ENCODE measurements at places on chromosomes 4 and X. TPM values are rescaled to one million over a fixed set of nuclear protein-coding genes. Genes with fewer than 3 reads are reported as not detected.

GRCh38 chrX:20487227-20487626, 220.5 kb upstream of the RPS6KA3 start:
- no peak overlapping the region for H3K4me3 ChIP-seq
- DNase-seq, result no peak
- H3K36me3 ChIP-seq, result no peaks in the 10 kb centered on the region
- no peaks in the 10 kb centered on the region for H3K4me1 ChIP-seq
- no peaks in the 10 kb centered on the region for H3K27me3 ChIP-seq

DNA sequence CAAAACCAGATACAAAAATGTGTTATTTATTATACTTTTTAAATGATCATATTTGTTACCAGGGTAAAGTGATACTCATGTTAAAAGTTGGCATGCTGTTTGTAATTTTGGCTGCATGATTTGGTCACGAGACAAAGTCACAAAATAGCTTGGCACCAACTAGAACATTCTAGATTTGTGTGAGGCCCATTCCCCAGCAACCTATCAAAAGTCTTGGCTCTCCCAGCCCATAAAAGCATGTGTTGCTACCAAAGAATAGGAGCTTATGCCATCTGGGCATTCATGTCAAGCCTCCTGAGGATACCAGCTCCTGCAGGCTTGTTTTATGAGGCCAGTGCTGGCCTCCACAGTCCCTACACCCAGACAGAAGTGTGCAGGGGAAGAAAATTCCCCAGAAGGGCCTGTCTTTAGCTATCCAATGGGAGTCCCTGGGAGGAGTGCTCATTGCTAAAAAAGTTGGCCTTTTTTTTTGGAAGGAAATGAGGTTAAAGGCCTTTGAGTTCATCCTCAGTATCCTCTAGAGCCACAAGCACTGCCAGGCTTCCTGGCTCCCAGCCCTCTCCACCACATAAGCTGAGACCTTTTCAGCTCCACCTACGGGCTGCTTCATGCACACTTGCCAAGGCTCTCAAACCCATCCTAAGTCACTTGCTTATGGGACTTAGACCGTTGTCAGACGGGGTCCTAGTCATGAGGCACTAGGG, 211.9 kb upstream of the EOLA2 start:
- H3K27ac ChIP-seq, result no peak overlapping the region
- no peaks in the 10 kb centered on the region for H3K27me3 ChIP-seq
- H3K4me1 ChIP-seq, result no peaks in the 10 kb centered on the region

- H3K27ac ChIP-seq, result no peak overlapping the region
- no peaks in the 10 kb centered on the region for H3K4me1 ChIP-seq
- DNase-seq, result no peak
- no peaks in the 10 kb centered on the region for H3K27me3 ChIP-seq
- no peaks in the 10 kb centered on the region for H3K36me3 ChIP-seq
Observed at GRCh38 chr4:40186665-40187014, 10.2 kb upstream of the RHOH start.

DNA sequence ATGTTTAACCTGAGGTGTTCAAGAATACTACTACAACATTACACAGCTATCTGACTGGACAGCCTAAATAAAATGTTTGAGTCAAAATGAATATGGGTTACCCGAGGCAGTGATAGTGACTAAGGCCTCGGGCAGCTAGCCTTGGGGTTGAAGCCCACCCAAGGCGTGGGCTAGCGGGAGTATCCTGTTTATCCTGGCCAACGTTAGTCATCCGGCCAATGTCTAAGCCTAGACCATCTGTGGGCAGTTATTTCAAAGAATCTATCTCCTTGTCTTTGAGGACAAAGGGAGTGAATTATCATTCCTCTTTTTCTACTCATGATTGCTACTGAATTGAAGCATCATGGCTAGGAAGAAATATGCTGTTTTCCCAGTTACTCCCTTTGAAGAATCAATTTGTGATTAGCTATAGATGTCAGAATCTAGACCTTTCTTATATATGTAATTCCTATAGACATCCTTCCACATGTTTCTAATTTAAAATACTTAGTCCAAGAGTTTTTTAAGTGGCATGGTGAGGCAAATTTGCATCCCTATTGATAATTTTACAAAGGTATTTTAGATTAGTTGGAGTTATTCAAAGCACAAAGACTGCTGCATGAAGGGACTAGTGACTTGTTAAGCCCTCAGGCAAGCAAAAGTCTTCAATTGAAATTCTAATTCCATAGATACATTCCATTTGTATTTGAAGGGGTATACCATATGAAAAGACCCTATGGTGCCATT, 6.0 kb upstream of the PDGFC start:
- peaks cover 17% of the 10 kb centered on the region for H3K4me1 ChIP-seq
- DNase-seq, result no peak
- no peak overlapping the region for H3K4me3 ChIP-seq
- H3K36me3 ChIP-seq, result no peaks in the 10 kb centered on the region
- H3K27ac ChIP-seq, result no peak overlapping the region
- no peaks in the 10 kb centered on the region for H3K27me3 ChIP-seq

- no peaks in the 10 kb centered on the region for H3K27me3 ChIP-seq
- DNase-seq, result no peak
- no peaks in the 10 kb centered on the region for H3K36me3 ChIP-seq
Observed at GRCh38 chrX:80513625-80514024, 93.4 kb downstream of the TENT5D start.

DNA sequence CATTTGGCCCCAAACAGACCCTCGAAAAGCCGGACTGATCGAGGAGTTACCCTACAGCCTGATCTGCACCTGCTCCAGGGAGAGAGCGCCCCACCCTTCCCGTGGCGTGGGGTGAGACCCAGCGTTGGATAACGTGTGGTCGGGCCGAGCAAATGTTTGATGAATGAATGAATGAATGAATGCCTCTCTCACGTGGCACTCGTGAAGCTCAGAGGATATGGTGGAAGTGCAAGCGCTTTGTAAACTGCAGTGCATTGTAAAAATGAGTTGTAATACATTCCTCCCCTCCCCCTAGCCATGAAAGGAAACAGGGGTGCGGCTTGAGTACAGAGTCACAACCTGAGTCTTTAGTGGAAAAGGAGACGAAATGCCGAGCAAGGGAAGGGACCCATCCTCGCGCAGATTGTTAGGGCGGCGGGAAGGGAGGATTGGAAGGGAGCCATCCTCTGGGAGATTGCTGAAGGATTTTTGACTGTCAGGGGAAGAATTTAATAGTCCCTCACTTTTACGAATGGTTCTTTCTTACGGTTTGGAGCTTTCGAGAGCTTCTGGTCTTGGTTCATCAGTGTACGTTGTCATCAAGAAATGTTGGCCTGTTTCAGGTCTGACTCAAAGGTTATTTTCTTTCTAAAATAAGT, 772 bp upstream of the FBXW7 start:
- no peaks in the 10 kb centered on the region for H3K27me3 ChIP-seq
- peak overlapping the region; percentile 67 for H3K27ac ChIP-seq
- H3K36me3 ChIP-seq, result no peaks in the 10 kb centered on the region
- peaks cover 40% of the 10 kb centered on the region for H3K4me1 ChIP-seq
- peak overlapping the region; percentile 93 for H3K4me3 ChIP-seq
- DNase-seq, result no peak

DNA sequence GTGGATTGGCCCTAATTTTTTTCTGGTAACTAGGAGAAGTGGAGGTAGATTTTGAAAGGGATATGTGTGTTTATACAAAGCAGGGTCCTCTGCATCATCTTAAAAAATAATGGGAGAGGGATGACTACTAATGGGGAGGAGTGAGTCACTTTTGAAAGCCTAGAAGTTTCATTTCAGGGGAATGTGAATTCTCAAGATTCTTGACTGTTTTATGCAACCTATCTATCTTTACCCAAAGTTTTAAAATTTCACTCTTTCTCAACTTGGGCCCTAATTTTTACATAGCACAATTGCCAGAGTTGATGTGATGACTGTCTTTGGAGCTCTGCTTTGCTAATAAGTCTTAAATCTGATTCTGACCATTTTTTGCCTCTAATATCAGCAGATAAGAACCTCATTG, 445.2 kb downstream of the GRXCR1 start:
- no peaks in the 10 kb centered on the region for H3K27me3 ChIP-seq
- H3K36me3 ChIP-seq, result no peaks in the 10 kb centered on the region
- no peak overlapping the region for H3K4me3 ChIP-seq

GRCh38 chrX:22365460-22365859, 92.7 kb downstream of the CBLL2 start:
- no peaks in the 10 kb centered on the region for H3K27me3 ChIP-seq
- H3K36me3 ChIP-seq, result no peaks in the 10 kb centered on the region
- DNase-seq, result no peak
- H3K27ac ChIP-seq, result no peak overlapping the region

DNA sequence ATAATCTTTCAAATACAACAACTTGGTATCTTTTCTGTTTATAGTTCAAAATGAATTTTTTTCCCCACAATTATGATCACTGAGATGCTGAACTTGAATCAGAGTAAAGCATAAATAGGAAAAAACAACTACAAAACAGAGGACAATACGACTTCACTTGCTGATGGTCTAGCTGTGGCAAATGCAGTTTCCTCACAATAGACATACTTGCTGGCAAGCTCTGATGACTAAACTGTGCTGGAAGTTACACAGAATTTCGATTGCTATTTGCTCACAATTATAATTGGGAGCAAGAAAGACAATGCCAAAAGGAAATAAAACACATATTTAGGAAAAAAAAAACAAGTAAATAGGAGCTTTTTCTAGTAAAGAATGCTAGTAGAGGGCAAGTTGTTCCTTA, 14.7 kb downstream of the VEGFC start:
- H3K4me3 ChIP-seq, result no peak overlapping the region
- no peak overlapping the region for H3K27ac ChIP-seq
- no peak for DNase-seq
- no peaks in the 10 kb centered on the region for H3K36me3 ChIP-seq

DNA sequence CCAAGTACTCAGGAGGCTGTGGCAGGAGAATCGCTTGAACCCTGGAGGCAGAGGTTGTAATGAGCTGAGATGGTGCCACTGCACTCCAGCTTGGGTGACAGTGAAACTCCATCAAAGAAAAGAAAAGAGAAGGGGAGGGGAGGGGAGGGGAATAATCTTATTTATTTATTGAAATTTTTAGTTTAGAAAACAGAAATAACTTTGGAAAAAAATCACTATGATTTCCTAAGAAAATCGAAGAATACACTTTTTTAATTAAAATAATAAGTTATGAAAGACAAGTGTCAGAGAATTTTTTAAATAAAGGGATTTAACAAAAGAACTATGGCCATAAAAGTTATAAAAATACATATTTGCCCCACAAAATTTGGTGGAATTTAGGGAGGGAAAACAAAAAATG, 836.9 kb upstream of the HS3ST1 start:
- DNase-seq, result no peak
- H3K4me3 ChIP-seq, result no peak overlapping the region
- no peak overlapping the region for H3K27ac ChIP-seq
- no peaks in the 10 kb centered on the region for H3K36me3 ChIP-seq

The TMEM255A gene
- 5.9 TPM for total RNA-seq

The MTNR1A gene
- not detected for total RNA-seq

The CFAP99 gene
- not detected for total RNA-seq

The LPAR4 gene
- total RNA-seq, result 0.20 TPM

The HSFX4 gene
- total RNA-seq, result not detected

Measured in tibial nerve (tissue), 4 donors.